A172 (cell line): ENCODE measurements at places on chromosomes 5 and 9.

DNA sequence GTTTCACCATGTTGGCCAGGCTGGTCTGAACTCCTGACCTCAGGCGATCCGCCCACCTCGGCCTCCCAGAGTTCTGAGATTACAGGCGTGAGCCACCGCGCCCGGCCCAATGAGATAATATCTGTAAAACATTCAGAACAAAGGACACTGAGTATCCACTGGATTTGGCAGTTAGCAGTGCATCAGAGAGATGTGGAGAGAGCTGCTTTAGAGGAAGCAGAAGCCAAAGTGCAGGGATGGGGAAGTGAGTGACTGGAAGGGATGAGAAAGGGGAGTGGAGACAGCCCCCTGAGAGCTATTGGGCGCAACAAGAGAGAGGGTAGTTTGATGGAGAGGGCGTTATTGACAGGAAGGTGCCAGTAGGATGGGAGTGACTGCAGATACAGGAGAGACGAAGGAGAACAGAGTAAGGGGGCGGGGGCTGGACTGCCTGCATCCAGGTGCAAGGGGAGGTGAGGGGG is 157.5 kb upstream of the SHB start:
- peak; percentile 47 for DNase-seq

- no peak for DNase-seq
These were observed 257.7 kb downstream of the EPB41L4A start for GRCh38 chr5:112161392-112161748.

GRCh38 chr5:132961887-132962286 is 1.5 kb downstream of the AFF4 start:
- peak; percentile 40 for DNase-seq

DNA sequence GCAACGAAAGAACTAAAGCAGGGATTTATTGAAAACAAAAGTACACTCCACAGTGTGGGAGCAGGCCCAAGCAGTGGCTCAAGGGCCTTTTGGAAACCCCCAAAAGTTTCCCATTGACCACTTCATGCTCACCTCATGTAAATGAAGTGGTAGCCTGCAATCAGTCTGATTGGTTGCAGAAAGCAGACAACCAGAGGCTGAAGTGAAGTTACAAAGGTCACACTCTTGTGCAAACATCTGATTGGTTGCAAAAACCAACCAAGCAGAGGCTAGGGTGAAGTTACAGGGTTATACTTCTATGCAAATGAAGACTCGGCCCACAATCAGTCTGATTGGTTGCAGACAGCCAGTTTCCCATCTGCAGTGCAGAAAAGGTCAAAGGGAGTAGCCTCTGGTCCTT is 258.0 kb downstream of the YTHDC2 start:
- no peak for DNase-seq

- peak; percentile 79 for DNase-seq
These were observed 26.4 kb downstream of the UTP15 start for GRCh38 chr5:73591698-73592501.

DNA sequence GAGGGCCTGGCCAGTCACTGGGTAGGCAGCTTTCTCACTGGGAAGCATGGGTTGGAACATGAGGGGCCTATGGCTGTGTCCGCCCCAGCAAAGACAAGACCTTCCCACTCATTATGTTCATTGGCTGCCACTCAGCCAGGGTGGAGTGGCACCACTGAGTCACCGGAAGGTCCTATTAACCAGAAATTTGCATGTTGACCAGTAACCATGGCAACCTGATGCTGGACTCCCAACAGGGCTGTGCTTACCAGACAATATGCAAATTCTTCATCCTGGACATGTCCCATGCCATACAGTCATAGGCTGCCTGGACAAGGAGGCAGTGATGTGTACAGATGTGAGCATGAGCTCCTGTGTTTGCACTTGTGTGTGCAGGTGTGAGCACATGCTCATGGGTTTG is 66.7 kb downstream of the PSD2 start:
- DNase-seq = no peak

DNA sequence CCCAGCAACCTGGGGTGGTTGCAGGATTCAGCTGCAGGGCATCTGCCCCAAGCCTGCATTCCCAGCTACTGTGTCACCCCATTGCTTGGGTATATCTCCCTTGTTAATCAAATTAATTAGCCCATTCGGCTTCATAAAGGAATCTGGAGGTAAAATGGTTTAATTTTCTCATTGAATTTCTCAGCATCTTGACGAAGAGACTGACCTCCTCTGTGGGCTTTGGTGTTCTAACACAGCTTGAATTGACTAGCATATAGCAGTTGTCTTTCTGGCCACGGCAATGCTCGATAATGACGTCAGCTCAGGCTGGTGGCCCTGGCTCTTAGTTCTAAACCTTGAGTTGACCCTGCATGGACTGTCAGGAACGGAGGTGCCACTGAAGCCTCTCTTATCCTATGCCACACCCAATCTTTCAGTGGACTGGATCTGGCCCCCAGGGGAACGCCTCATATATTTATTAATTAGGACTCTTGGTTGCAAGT is 72.4 kb downstream of the MSX2 start:
- DNase-seq = peak; percentile 55

DNA sequence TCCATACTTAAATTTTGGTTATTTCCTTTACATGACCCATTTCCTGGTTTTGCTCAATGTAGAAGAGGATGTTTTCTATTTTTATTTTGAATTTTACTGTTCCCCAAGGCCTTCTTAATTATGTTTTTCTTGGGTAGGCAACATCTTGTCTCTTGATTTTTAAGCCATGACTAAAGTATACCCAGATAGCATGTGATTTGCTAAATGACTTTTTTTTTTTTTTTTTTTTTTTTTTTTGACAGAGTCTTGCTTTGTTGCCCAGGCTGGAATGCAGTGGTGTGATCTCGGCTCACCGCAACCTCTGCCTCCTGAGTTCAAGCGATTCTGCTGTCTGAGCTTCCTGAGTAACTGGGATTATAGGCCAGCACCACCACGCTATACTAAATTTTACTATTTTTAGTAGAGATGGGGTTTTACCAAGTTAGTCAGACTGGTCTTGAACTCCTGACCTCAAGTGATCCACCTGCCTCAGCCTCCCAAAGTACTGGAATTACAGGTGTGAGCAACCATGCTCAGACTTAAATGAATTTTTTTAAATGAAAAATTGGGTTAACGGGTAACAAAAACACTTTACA is 198.6 kb upstream of the DAB2 start:
- DNase-seq = no peak

- peak; percentile 4 for DNase-seq
These were observed 226.2 kb upstream of the SMC2 start for GRCh38 chr9:103867886-103868285.

- DNase-seq = no peak
These were observed 220.7 kb downstream of the FANCC start for GRCh38 chr9:95096807-95097206.

DNA sequence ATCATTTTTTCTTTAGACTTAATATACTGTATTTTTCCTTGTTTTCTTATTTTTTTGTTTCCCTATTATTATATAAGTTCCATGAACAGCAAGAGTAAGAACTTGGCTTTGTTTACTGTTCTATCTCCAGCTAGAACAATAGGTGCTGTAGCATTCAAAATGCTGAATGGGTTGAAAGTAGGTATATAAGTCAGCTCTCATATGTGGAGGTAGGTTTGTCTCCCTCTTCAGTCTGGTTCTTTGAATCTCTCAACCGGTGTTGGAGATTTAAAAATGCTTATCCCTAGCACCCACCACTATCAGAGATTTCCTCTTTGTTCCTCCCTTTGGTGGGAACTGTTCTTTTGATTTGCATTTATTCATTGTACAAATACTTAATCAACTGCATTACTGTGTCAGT is 87.5 kb upstream of the FSD1L start:
- DNase-seq = no peak

GRCh38 chr5:94682814-94683520 is 64.5 kb downstream of the SLF1 start:
- no peak for DNase-seq

DNA sequence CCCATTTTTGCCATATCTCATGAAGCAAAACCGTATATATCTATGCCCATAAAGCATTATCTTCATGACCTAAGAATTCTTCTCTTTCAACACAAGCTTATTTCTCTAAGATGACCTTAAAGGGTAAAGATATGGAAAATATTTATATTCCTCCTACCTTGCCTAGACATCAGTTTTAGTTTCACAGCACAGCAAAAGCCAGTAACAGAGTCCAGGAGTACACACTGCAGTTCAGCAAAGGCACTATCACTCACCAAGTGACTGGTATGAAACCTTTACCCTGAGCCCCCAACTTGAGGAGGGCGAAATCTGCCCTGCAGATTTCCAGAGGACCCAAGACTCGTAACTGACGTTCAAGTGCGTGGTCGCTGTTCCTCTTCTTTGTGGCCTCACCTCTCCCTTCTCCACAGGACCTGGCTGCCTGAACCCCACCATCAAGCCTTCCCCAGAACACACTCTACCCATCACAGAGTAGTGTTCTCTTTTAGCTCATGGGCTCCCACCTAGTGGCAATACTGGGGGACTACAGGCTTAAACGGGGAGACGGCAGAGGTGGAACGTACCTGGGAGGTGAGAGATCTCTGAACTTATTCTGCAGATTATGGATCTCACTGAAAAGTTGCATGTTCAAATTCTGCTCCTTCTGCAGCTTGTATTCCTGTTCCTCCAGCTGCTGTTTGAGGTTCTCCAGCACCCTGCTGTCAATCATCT is 141.0 kb downstream of the CDK5RAP2 start:
- peak; percentile 35 for DNase-seq

DNA sequence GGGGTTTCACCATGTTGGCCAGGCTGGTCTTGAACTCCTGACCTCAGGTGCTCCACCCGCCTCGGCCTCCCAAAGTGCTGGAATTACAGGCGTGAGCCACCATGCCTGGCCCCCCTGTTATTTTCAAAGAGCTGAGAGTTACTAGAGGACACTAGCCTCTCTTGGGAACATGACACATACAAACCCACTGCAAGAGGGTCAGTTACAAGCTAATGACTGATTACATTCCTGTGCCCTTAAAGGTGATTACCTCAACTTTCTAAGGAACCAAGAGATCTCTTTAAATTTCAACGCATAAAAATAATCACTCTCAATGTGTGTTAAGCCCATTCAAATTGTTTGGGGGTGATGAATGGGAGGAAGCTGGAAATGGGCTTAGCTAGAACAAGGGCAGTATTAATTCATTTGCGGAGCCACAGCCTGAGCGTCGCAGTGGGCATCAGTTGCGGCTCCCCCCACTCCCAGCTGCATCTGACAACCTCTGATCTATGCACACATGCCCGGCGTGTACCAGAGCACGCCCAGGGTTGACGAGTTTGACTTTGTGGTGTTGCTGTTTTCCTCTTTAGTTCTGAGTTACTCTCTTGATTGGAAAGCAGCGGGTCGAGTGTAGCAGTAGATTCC is 146.9 kb downstream of the GOLPH3 start:
- peak; percentile 22 for DNase-seq

DNA sequence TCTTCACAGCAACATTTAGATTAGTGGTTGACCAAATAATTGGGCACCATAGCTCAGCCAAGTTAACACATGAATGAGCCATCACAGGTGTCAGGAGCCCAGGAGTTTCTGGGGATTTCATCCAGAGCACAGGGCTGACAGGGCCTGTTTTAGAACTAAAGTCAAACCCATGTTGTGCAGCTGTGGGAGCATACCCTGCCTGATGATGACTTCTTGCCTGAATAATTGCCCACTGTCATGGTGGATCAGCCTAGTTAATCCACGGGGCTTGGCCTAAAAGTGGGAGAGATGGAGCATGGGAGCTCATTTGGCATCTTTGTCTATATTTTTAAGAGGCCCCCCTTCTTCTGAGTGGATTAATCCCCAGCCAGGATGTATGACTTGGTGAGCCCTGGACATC is 105.6 kb upstream of the GDNF start:
- no peak for DNase-seq

- no peak for DNase-seq
These were observed 35.5 kb downstream of the PIP5K1B start for GRCh38 chr9:68740561-68740960.

DNA sequence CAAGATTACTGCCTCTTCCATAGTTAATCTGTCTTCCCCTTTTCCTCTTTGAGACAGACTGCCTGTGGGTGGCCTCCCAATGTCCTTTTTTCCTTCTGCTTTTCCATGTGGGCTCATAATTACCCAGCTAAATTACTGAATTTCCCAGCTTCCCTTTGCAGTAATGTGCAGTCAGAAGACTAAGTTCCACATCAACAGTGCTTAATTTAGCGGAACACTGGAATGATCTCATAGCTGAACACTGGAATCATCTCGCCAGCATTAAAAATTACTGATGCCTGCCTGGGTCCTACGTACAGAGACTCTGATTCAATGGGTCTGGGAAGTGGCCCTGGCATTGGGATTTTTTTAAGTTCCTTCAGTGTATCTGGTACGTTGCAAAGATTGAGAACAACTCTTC is 84.3 kb downstream of the DNAH5 start:
- DNase-seq = no peak

DNA sequence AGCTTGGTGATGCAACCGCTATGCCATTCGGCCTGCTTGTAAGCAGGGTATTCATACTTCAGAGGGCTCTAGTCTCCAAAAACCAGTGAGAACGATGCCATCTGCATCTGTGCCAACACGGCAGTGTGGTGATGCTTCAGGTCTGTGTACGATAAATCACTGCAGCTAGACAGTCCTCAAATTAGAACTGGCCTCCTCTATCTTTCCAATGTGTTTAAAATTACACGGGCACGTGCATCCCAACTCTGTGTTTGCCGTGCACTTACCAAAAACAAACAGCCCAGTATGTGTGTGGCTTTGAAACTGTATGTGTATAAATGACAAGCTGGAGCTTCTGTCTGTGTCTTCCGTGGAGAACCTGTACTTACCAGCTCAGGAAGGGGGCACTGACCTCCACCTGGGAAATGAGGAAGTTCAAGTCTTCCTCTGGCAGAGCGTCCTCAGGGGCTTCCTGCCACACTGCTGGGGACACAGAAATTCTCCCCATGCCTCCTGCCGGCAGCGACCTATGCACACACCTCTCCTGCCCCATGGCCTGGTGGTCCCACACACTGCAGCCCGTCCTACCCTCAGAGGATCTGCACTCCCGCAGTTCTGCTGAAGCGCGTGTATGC is 12.3 kb downstream of the MED10 start:
- DNase-seq = no peak

GRCh38 chr5:7039074-7039473 is 325.8 kb downstream of the TENT4A start:
- DNase-seq = no peak

DNA sequence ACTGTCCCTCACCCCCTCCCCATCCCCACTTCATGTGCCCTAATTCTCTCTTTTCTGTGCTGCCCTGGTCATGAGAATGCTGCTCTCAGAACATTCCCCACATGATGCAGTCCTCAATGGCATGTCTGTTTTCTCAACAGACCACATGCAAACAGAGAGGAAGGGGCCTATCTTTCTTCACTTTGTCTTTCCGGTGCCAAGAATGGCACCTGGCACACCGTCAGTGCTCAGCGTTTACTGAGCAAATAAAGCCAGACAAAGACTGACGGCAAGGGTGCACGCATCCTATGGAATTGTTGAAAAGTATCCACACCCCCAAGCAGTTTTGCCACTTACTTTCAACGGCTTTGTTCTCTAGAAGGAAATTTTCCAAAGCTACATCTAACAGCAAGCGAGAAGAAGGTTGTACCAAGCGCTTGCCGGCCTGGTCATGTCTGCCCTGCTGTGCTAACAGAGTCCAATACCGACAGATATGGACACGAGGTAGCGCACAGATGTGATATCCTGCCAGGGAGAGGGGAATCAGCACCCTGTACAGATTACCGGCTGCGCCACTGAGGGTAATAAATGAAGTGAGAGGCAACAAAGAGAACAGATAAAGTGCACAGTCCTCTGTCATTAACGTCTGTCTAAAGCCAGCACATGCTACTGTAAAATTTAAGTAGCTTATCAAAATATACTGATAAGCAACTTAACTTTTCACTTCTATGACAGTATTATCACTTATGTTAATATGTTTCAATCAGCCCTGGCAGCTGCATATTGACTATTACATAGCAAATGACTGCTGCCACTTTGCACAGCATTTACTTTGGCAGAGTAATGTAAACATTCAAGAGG is 251.7 kb downstream of the DENND1A start:
- no peak for DNase-seq

- DNase-seq = peak; percentile 82
These were observed 586.6 kb upstream of the TLE4 start for GRCh38 chr9:78985084-78985738.
